ENCODE measurements at places on chromosomes 16 and 17.

- no peak for DNase-seq
Measured at GRCh38 chr16:30622455-30623032, 12.4 kb upstream of the ZNF689 start.

DNA sequence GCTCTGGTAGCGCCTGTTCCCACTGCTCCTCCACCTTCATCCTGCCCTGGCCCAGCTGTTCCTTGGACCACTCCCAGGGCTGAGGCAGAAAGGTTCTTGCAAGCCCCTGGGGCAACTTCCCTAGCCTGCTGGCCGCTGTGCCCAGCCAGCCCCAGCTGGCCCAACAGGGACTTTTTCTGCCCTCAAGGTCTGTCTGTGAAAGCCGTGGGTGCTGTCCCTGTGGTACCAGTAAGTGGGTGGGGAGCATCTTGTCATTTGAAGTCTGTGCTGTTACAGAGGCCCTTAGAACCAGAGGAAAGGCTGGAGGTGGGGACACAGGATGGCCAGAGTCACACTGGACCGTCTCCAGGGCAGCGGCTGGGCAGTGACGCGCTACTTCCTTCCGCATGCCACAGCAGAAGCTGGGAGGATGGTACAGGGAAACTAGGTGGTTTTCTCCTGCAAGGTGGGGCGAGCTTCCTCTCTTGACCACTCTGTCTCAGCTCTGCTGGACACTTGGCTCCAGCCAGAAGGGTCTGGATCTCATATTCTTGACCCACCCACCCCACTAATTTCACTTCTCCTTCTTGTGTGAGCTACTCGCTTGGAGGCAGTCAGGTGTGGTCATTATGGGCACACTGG is 87.8 kb downstream of the PLCG2 start:
- DNase-seq = no peak

DNA sequence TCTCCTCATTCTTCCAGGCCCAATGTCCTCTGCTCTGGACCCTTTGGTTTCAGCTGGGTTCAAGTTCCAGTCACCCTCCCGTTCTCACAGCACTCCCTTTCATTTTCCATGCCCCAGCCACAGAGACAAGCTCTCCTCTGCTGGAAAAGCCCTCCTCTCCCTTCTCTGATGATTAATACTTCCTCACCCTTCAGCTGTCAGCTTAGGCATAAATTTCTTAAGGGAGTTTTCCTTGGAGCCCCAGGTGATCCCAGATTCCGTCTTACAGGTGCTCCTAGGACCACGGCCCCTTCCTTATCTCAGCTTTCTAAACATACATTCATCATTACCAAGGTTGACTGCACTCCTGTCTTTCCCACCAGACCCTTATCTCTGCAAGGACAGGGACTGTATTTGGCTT is 10.4 kb downstream of the CHAD start:
- DNase-seq = no peak

DNA sequence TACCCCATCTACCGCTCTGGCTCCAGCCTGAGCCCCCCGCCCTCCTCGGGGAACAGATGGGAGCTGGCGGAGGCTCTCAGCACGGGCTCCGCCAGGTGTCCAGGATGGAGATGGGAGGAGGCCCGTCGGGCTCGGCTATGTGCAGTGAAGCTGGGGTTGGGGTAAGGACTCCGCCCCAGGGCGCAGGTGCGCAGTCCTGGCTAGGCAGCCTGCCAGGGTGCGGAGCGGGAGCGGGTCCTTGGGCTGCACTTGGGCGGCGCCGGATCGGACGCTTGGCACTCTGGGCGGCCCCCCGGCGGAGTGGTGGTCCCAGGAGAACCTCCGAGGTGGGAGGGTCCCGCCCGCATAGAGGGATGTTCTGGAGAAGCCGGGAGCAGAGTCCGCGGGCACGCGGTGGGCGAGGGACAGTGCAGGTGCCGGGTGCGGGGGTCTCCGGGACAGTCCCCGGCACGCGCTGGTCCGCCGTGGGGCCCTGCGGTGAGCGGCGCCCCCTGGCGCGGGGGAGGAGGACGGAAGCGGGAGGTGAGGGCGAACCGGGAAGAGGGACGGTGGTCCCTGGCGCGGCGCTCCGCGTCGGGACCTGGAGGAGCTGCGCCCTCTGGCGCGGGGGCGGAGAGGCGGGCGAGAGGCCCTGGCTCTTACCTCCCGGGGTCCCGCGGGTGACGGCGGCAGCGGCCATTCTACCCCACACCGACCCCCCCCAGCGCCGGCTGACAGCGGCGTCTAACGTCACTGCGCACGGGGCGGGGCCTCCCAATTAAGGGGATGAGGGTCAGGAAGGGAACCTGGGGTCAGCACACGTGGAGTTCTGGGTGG is at the start of gene CAMTA2:
Gene CAMTA2, minus strand, starts transcription at position 725 of the 816 bp plus-strand sequence. CDS start 1,453 bp downstream, outside the sequence.
- peak; percentile 83 for DNase-seq

GRCh38 chr16:84518804-84519341 is 14.4 kb upstream of the MEAK7 start:
- no peak for DNase-seq

DNA sequence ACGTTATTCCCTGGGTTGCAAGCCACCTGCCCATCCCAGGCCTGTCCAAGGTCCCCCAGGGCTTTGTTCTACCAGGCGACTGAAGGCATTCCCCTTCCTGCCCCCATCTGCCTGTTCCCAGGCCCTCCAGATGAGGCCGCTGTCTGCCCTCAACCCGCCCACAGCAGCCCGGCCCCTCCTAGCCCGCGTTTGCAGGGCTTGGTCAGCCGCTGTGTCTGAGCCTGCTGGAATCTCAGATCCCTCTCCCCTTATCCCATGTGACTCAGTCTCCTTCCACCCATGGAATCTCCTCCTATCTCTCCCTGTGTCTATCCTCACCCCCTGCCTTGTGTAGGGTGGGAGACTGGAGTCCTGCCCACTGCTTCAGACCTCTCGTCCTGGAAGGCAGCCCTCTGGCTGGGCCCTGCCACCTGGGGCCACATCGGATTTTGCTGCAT is 186.0 kb upstream of the TNRC6C start:
- DNase-seq = no peak

DNA sequence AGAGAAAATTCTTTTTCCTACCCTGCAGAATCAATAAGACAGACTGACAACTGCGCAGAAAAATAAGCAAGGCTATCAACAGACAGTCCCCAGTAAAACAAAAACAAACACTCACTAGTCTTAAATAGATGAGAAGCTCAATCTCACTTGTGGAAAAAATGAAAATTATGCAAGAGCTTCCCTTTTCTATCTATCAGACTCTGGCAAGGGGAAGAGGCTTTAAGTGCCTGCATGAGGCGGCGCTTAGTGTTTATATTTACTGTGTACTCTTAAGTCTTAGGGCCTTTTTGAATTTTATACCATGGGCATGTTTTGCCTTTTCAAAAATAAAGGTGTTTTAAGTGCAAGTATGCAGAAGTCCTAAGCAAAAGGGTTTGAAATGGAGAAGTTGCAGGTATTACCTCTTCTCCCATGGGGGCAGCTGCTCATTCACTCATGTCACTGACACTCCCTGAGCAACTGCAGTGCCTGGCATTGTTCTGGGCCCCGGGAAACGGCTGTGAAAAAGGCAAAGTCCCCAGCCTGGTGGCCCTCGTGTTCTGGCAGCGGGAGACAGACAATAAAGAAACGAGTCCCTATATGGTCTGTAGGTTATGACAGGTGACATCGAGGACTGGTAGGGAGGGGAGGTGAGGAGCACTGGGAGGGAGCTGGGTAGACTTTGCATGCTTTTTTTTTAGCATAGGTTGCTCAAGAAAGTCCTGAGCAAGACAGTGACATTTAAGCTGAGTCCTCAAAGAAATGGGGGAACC is 35.2 kb downstream of the HSBP1 start:
- DNase-seq = no peak

- no peak for DNase-seq
Measured at GRCh38 chr17:81245024-81245664, 6.0 kb downstream of the NDUFAF8 start.

- DNase-seq = no peak
Measured at GRCh38 chr17:47696717-47697642, 3.0 kb downstream of the TBKBP1 start.

DNA sequence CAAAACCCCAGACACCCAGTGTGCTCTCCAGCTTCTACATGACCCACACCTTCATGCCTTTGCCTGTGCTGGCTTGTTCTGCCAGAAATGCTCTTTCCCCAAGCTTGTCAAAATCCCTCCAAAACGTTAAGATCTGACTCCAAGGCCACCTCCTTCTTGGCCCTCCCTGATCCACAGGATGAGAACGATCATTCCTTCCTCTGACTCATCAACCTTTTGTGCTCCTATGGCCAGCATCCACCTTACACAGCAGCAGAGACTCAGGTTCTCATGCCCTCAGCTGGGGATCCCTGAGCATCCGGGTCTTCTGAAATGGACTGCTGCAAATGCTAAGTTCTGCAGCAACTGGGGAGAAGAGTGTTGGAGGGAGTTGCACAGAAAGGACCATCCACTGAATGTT is 2.9 kb downstream of the ZBTB4 start:
- DNase-seq = no peak

DNA sequence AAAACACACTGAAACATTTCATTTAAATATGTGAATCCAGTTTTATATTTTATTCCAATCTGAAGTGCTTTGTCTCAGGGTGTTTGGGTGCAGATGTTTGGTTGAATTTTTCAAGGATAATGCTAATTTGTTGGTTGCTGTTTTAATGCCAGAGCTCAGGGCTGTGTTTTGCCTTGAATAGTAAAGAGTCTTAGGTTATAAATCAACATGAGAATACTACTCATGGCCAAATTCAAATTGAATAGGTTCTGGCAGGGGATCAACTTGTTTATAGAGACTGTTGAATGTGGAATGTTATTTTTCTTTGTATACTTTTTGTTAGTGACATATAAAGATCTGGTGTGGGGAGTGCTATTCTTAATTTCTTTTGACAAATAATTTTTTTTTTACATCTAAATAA is 18.8 kb downstream of the TOM1L1 start:
- no peak for DNase-seq

GRCh38 chr16:88655733-88656281 is 5.0 kb upstream of the CYBA start:
- no peak for DNase-seq

DNA sequence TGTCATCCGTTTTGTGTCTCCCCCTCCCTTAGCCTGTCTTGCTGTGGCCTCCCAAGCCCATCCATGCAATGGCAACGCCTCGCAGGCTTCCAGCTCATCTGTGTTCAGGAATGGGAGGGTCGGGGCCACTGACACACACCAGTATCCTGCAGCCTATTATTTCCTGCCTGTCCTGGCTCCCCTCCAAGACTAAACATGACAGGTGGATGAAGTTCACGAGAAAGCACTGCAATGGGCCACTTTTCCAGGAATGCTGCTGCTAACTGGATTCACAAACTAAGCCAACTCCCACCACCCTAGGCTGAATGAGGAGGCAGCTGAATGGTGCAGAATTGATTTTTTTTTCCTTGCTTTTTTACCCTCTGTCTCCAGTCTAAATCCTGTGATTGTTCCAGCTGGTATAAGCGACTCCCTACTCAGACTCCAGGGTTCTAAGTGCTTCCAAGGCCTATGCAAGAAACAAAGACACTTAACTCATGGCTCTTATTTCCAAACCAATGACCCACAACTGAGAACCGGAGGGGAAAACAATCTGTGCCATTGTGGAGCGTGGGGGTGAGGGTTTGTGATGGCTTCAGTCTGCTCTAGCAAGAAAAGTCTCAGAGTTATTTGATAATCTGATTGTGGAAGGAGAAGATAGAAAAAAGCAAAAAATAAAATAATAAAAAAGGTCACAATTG is 23.3 kb downstream of the TMEM100 start:
- DNase-seq = no peak

GRCh38 chr17:74852237-74853047 is 7.2 kb downstream of the GRIN2C start:
- no peak for DNase-seq

DNA sequence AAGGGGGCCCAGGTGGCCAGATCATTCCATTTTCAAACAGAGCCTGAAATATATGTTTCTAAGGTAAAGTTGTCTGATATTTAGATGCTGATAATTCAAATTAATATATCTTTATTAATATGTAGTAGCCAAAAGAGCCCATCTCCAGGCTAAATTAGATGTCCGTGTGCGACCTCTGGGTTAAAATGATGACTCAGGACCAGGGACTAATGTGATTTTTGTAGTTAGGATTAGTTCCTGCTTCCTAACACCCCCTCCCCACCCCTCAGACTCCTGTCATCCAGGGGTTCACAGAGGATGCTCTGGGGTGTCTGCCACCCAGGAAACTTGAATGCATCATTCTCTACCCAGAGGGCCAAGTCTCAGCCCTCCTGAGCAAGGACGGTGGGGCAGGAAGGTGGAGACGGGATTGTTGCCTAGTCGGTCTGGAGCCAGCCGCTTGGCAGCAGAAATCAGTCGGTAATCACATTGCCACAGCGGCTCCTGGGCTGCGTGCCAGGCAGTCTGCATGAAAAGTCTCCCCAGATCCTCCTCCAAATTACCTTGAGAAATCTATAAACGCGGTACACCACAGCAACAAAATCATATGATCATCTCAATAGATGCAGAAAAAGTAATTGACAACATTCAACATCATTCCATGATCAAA is 29.8 kb downstream of the CNGB1 start:
- no peak for DNase-seq

- DNase-seq = no peak
Measured at GRCh38 chr16:70467113-70467512, 12.7 kb downstream of the FCSK start.

DNA sequence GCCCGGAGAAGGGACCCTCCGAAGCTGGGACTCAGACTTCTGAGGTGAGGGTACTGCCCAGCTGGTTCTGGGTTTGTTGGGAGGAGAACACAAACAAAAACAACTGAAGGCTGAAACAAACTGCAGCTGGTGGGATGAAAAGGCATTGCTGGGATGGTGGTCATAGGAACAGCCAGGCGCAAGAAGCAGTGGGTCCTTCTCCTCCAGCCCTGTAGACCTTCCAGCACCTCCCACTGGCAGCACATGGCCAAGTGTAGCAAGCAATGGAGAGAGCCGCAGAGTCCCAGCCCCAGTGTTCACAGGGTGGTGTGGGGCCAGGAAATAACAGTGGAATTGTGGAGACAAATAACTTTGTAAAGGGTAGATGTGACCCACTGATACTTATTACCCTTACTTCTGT is 48.7 kb upstream of the FOXJ1 start:
- no peak for DNase-seq

GRCh38 chr16:86549076-86549892 is 5.8 kb downstream of the MTHFSD start:
- no peak for DNase-seq

GRCh38 chr16:83615953-83616350 is 191.8 kb upstream of the HSBP1 start:
- DNase-seq = no peak

DNA sequence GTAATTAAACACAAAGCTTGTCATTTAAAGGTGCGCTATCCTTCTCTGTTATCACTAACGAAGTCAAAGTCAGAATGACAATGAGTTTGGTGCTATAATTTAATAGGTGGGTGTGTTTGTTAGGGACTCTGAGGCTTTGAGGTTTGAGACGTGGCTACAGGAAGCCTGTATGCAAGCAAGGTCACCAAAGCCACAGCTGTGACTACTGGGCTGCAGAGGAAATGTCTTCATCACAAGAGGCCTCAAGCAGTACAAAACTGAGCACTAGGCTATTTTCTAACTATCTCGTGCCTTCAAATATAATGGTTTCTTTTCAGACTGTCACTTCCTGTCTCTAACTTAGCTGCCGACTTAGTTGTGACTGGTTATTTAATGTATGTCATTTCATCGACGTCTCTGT is 141.2 kb downstream of the AATF start:
- no peak for DNase-seq

GRCh38 chr16:73027685-73028111 is 20.2 kb downstream of the ZFHX3 start:
- DNase-seq = no peak

Data from occipital lobe (tissue), 3 donors.